ENCODE measurements at places on chromosomes 7 and 10. TPM values are rescaled to one million over a fixed set of nuclear protein-coding genes. Genes with fewer than 3 reads are reported as not detected.

The WDFY4 gene
- total RNA-seq = 8.6 TPM

The PRPS1L1 gene
- not detected for total RNA-seq

The SLC18A2 gene
- total RNA-seq = 1.2 TPM

The NACAD gene
- 12.0 TPM for total RNA-seq

The CHN2 gene
- 10.9 TPM for total RNA-seq

The GPR15LG gene
- not detected for total RNA-seq

The GRK5 gene
- 54.1 TPM for total RNA-seq

The CALHM3 gene
- total RNA-seq = not detected

The PPP2R2D gene
- total RNA-seq = 30.1 TPM

The AKR1C2 gene
- total RNA-seq = 97.9 TPM
